ENCODE measurements at places on chromosomes 7 and 10.

DNA sequence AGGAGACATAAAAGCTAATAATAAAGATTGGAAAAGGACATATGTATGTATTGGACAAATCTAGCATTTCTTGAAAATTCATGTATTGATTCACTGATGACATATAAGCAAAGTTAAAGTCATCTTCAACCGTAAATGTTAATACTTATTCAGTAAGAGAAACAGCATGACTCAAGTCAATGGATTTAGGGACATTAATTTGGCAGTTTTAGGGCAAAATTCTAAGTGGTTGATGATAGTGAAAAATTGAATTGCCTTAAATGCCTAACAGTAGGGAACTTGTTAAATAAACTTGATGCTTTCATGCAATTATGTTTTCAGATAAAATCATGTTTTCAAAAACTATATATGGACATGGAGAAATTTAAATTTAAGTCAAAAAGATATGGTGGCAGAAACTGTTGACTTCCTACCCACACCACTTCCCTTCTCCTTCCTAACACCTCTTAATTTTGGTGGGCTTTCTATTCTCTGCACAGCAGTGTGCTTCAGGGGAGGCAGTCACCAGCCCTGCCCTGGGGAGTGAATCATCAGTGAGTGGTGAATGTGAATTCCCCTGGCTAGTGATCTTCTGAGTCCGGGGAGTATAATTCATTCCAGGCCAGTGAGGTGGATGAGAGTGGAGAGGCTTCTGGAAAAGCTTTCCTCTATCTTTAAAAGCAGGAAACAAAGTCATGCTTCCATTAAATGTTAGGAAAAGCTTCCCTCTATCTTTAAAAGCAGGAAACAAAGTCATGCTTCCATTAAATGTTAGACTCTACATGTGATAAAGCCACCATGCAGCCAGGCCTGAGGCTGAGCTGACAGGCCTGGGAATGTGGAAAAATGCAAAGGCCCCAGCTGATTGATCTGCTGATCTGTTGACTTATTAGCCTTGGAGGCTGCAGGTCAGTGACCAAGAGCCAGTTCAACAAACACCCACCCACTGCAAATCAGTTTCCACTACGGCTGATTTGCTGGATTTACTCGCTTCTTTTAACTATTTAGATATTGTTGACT lies 25.2 kb upstream of the ITGB1 start:
- DNase-seq: peak; percentile 97

GRCh38 chr10:17233286-17233991 lies 5.4 kb downstream of the VIM start:
- peak; percentile 48 for DNase-seq

- no peak for DNase-seq
Observed at GRCh38 chr10:131795761-131796160, 105.0 kb upstream of the PPP2R2D start.

- DNase-seq: no peak
Observed at GRCh38 chr7:133479456-133480065, 226.7 kb downstream of the EXOC4 start.

DNA sequence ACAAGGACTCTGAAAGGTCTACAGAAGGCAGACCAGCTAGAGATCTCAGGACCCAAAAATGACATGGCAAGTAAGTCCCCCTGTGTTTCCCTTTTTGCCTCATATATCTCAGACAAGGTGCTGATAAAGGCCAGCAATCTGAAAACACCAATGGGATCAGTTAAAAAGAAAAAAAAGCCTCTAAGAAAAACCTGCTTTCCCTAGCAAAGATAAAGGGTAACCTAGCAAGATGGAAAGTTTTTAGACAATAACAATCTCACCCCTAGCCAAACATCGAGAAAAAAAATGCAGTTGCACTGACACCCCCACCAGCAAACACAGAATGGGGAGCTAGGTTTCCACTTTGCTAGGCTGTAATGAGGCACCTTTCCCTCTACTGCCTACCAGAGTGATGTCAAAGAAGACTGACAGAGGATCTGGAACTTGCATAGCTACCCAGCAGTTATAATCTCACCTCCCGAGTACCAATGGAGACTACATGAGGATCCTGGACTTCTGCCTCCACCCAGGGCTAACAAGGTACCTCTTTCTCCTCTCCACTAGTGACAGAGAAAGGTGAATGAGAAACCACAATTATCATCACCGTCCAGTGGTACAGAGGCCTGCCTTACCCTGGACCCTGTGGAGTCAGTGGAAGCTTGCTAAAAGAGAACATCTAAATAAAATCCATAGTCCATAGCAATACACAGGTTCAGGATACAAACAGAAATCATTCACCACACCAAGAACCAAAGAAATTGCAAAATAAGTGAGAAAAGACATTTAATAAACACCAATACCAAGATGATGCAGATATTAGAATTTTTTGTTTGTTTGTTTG lies 240.8 kb downstream of the ARHGAP12 start:
- no peak for DNase-seq

GRCh38 chr10:56585447-56586171 lies 224.6 kb upstream of the ZWINT start:
- no peak for DNase-seq

- DNase-seq: peak; percentile 52
Observed at GRCh38 chr7:115676080-115676479, 354.5 kb downstream of the TFEC start.

- DNase-seq: no peak
Observed at GRCh38 chr10:105949721-105950120, 1214.8 kb downstream of the SORCS1 start.

- no peak for DNase-seq
Observed at GRCh38 chr10:107477266-107477665, 312.8 kb upstream of the SORCS1 start.

DNA sequence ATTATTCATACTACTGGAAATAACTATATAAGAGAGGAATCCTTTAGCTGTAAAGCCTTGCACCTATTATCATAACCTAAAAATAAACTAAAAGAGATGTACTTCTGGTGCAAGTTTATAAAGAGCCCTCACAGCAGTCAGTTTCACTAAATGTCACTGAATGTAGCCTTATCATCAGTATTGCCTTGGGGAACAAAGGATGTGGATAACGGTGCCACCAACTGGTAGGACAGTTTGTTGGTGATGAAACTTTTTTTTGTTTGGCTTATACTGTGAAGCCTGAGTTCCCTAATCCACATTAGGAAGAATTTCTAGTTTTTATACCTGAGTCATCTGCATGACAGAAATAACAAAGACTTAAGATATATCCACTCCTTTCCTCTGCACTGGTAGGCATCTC lies 117.9 kb upstream of the COL1A2 start:
- peak; percentile 68 for DNase-seq

- peak; percentile 91 for DNase-seq
Observed at GRCh38 chr10:124646483-124647352, 97.5 kb downstream of the FAM53B start.

DNA sequence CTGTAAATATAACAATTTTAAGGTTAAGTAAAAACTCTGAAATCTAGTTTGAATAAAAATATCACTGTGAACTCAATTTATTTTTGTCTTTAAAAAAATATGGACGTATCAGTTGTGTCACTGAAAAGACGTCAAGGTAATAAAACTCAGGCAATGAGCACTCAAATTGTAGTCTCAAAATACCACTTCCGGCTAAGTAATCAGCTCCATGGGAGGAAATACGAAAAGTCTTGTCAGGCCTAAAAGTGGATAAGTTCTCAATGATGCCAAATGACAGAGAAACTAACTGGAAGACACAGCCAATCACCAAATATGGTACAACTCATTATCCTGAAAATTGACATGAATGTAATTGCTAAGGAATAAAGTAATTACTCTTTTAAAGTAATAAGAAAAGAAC lies 719 bp downstream of the CALN1 start:
- no peak for DNase-seq

DNA sequence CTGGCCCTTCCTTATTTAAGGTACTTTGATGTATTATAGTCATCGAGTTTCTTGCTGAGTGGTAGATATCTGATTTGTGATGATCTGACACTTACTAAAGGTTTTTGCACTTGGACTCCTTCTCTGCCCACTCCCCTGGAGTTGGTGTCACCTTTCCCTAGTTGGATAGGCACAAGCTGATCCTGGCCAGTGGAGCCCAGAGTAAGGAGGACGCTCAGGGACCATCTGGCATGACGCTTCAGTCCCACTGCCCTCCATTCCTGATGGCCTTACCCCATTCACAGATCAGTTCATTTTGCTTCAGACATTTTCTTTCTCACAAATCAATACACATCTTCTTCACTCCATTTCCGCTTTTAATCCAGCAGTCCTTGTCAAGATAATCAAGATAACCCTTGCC lies 20.1 kb downstream of the ASB15 start:
- no peak for DNase-seq

GRCh38 chr7:158702196-158702595 lies 2.4 kb downstream of the NCAPG2 start:
- no peak for DNase-seq

GRCh38 chr10:116053910-116054309 lies 219.1 kb downstream of the GFRA1 start:
- no peak for DNase-seq

- no peak for DNase-seq
Observed at GRCh38 chr7:51315393-51316261, 982 bp downstream of the COBL start.

GRCh38 chr10:29306688-29307087 lies 17.8 kb downstream of the LYZL1 start:
- no peak for DNase-seq

GRCh38 chr10:50279489-50279888 lies 28.2 kb upstream of the ASAH2 start:
- DNase-seq: no peak

- peak; percentile 44 for DNase-seq
Observed at GRCh38 chr7:74612015-74612829, 45.3 kb upstream of the GTF2I start.

GRCh38 chr7:91182819-91183764 lies 81.1 kb upstream of the FZD1 start:
- DNase-seq: peak; percentile 97

- DNase-seq: no peak
Observed at GRCh38 chr7:79217976-79218626, 235.4 kb downstream of the MAGI2 start.

DNA sequence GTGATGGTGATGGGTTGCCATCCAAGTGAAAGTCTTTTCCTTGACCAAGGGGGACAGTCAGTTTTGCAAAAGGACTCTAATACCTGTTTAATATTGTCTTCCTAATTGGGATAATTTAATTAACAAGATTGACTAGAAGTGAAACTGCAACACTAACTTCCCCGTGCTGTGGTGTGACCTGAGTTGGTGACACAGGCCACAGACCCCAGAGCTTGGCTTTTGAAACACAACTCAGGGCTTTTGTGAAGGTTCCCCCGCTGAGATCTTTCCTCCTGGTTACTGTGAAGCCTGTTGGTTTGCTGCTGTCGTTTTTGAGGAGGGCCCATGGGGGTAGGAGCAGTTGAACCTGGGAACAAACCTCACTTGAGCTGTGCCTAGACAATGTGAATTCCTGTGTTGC lies 6.9 kb downstream of the PPIF start:
- DNase-seq: no peak

DNA sequence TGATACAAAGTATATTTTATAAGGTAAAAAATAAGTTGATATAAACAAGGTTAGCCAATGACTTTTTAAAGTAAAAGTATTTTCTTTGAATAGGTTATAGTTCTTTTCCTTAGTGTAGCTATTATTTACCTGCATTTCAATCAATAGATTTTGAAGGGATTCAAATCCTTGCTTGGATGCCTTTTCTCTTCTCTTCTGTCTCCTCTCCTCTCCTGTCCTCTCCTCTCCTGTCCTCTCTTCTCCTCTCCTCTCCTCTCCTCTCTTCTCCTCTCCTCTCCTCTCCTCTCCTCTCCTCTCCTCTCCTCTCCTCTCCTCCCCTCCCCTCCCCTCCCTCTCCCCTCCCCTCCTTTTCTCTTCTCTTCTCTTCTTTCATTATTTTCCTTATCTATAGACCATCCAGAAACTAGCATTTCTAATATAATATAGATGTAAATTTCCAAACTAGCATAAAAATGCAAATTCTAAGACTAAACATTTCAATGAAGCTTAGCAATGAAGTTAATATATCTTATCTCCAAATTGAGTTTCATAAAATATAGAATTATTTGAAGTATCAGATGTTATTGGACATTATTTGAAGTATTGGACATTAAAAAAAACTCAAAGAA lies 60.5 kb upstream of the PRKCQ start:
- DNase-seq: no peak

- DNase-seq: peak; percentile 71
Observed at GRCh38 chr10:104293011-104293410, 24.0 kb downstream of the GSTO2 start.

DNA sequence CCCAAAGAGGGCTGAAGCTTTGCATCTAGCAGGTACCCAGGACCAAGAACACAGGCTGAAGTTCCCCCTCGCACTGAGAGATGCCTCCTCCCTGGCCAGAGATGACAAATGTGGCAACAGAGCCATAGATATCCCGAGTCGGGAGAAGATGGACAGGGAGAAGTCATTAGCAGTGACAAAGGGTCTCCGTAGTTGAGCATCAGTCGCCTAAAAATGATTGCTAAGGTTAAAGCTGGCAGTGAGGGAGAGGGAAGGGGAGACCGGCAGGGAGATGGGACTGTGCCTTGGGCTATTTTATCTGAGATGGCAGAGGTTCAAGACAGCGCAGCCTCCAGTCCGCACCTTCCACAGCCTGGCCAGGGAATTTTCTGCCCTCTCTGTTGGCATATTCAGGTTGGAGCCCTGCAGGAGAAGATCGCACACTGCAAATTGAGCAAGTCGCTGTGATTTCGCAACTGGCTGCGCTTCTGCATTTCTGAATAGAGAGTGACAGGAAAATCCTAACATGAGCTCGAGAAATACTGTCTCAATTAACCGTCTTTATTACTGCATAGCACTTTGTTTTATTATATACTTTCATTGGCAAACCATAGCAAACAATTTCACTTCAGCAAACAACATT lies 238.9 kb upstream of the GPR26 start:
- no peak for DNase-seq

DNA sequence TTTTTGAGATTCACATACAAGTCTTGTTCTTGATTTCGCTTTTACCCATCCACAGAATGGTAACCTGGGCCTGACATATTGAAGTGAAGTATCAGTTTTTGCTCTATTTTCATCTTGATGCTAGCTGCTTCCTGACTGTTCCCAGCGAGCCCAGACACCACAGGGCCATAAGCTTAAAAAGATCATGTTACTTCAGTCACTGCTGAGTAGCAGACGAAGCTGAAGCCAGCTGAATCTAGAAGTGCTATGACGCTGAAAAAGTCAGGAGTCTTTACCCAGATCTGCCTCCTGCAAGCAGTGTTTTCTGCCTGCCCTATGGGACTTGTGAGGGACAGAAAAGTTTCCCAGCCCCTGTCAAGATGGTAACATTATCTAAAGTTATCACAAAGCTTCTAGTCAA lies 2.7 kb upstream of the PRXL2A start:
- DNase-seq: no peak

GRCh38 chr10:5282137-5282536 lies 82.6 kb upstream of the UCN3 start:
- DNase-seq: no peak

DNA sequence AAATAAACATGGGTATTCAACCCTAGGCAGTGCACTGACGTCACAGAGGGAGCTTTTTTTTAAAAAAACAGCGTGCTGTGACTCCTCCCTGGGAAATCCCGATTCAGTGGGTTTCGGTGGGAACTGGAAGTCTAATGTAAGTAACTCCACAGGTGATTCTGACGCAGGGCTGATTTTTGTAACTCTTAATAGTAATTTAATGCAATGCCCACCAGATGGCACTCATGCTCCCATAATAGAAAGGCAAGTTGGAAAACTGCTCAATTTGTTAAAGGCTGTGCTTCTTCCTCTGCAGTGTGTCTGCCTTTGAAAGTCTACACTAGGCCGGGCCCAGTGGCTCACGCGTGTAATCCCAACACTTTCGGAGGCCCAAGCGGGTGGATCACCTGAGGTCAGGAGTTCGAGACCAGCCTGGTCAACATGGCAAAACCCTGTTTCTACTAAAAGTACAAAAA lies 10.9 kb upstream of the RSU1 start:
- DNase-seq: peak; percentile 86
